ENCODE measurements at places on chromosomes 12 and 14.

DNA sequence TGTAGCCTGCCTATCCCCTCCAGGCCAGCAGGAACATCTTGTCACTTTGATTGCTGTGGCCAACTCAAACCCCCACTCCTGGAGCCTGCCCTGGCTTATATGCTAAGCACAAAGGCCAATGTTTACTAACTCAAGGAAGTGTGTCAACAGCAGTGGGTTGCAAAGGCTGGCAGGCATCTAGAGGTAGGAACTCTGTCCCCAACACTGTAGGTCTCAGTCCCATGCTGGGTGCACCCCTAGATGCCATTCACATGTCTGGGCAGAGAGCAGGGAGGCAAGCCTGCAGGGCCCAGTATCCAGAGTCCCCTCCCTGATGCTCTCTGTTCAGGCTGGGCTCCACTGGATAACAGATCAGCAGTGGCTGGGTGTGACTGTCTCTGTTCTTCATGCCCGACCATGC lies 1.6 kb upstream of the HPD start:
- no peak for DNase-seq

DNA sequence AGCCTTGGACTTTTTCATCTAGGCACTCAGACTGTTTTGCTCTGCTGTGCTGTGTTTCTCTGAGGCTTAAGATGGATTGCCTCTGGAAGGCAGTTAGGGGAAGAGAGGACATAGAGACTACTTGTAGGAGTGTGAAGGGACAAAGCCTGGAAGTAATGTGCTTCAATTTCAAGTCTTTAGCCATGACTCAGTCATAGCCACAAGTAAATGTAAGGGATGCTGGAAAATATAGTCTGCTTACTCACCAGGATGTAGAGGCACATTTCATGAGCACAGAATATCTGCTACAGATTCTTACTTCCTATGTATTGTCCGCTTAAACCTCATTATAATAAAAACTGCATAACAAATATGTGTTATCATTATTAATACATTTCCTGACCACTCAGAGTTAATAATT lies 794.3 kb upstream of the NOVA1 start:
- no peak for DNase-seq

- DNase-seq, result no peak
Measured at GRCh38 chr14:92397953-92398564, 75.1 kb downstream of the SLC24A4 start.

DNA sequence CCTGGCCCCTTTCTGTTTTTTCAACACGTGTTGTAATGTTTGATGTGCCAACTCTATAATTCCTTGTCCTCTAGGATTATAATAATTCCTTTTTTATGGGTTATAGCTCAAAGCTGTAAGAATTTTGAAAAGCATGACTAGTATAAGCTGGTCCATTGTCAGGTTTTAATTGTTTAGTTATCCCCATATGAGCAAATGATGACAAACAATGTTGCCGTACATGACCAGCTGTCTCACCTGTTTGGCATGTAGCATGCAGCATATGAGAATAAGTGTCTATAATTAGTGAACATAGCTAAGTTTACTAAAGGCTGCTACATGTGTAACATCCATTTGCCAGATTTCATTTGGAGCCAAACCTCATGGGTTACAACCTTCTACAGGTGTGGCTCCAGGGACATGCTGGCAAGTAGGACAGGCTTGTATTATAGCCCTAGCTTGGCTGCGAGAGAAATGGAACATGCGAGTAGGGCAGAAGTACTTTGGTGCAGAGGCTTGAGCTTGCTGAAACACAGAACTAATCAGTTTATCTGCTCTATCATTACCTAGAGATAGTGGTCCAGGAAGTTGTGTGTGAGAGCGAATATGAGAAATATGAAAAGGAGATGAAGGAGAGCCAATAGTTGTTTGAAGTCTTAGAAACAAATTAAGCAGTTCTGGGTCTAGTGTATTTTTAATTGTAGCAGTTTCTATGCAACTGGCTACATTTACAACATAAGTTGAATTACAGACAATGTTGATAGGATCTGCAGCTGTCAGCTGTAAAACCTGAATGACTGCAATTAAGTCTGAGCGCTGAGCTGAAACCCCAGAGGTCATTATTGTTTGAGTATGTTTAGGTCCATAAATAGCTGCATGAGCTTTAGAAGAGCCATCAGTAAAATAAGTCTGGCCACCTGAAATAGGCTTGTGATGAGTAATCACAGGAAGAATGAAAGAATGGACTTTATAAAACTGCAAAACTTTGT lies 22.6 kb upstream of the MAPKAPK5 start:
- no peak for DNase-seq

GRCh38 chr12:6321905-6322304 lies 11.4 kb downstream of the PLEKHG6 start:
- DNase-seq, result no peak

DNA sequence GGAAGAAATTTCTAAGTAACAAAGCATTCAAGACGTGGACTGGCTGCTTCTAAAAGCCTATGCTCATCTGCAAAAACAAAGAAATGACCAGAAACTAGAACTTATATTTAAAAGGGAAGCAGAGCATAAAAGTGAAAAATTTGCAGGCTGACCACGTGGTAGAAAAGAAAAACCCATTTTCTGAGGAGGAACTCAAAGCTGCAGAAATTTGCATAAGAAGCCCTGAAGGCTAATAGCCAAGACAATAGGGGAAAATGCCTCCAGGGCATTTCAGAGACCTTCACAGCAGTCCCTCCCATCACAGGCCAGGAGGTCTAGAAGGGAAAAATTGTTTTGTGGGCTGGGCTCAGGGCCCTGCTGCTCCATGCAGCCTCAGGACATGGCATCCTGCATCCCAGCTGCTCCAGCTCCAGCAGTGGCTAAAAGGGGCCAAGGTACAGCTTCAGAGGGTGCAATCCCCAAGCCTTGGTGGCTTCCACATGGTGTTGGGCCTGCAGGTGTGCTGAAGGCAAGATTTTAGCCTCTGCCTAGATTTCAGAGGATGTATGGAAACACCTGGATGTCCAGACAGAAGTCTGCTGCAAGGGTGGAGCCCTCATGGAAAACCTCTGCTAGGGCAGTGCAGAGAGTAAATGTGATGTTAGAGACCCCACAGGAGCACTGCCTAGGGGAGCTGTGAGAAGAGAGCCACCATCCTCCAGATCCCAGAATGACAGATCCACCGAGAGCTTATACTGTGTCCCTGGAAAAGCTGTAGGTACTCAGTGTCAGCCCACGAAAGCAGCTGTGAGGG lies 55.5 kb downstream of the CHGA start:
- DNase-seq, result no peak

- DNase-seq, result peak; percentile 37
Measured at GRCh38 chr12:237026-237815, 23.3 kb upstream of the SLC6A12 start.

GRCh38 chr14:106547735-106548434 lies 1021.5 kb downstream of the TMEM121 start:
- no peak for DNase-seq

GRCh38 chr14:100049220-100049619 lies 16.0 kb upstream of the EVL start:
- no peak for DNase-seq

GRCh38 chr14:102095231-102095870 lies 8.5 kb upstream of the HSP90AA1 start:
- DNase-seq, result no peak

Measured in SJSA1 (cell line).